ENCODE measurements at places on chromosomes 12 and 14.
A peak's percentile ranks its signal among the peaks of the same experiment; 100 is the strongest.

GRCh38 chr14:100570726-100571454 lies 16.3 kb downstream of the BEGAIN start:
- DNase-seq = no peak

GRCh38 chr14:102056694-102057442 lies 30.0 kb downstream of the HSP90AA1 start:
- DNase-seq = no peak

GRCh38 chr12:89140602-89141238 lies 211.6 kb downstream of the DUSP6 start:
- no peak for DNase-seq

GRCh38 chr12:23281295-23281694 lies 656.3 kb downstream of the ETNK1 start:
- DNase-seq = no peak

GRCh38 chr12:45077251-45077650 lies 26.4 kb upstream of the DBX2 start:
- no peak for DNase-seq

- no peak for DNase-seq
Measured at GRCh38 chr14:92595267-92595666, 81.7 kb downstream of the RIN3 start.

GRCh38 chr12:26338586-26339572 lies 143.5 kb downstream of the SSPN start:
- DNase-seq = no peak

GRCh38 chr14:61940666-61941420 lies 178.6 kb downstream of the SNAPC1 start:
- no peak for DNase-seq

DNA sequence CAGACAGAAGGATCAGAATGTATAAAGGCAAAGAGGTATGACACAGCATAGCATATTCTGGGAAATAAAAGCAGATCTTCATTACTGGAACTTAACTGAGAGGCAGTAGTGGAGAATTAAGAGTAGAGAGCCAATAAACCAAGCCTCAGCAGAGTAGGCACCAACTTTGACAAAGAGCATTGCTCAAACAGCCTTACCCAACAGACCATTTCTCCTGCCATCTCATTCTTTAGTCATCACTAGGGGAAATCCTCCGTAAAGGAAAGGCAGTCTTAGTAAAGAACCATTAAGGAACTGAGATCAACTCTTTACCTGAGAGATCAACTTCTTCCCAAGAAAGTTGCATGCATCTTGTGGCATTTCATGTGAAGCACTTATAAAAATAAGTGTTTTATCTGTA lies 36.6 kb downstream of the SENP1 start:
- DNase-seq = no peak

DNA sequence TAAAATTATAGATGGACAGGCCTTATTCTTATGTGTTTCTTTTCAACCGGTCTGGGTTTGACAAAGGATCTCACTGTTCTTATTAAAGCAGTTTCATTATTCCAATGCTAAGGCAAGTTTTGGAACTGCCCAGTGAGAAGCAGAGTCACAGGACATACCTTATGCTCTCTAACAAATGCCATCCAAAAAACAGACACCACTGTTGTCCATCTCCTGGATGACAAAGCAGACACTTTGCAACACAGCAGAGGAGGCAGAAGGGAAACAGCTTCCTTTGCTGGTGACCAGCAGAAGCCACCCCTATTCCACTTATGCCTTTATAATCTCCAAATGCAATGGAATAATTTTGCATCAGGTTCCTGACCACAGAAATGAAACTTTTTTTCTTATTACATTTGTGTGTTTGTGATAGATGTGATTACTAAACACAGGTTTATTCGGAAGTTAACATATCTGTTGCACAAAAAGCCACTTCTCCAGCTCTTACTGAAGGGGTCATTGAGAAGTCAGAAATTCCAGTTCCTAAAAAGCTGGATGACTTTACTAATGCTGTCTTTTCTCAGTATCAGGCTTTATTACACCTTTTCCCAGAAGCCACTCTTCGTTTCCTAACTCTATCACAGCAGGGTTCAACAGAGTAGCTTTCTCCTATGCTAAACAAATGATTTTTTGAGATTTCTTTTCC lies 115.6 kb downstream of the BTG1 start:
- DNase-seq = no peak

GRCh38 chr12:43789941-43790340 lies 16.2 kb downstream of the TWF1 start:
- no peak for DNase-seq

DNA sequence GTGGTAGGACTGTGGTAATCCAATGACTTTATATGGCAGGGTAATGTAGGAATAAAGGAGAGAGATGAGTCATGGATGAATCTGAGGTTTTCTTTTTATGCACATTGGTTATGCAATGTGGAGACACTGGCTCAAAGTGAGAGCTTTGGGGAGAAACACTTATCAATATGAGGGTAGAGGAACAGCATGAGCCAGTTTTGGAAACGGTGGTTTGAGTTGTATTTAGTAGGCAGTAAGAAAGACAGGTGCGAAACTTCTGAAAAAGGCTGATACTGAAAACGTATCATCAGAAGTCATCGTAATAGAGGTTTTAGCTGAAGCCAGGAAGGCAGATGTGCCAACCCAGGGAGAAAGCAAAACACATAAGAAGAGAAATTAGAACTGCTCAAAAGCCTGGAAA lies 854.8 kb upstream of the SEL1L start:
- no peak for DNase-seq

DNA sequence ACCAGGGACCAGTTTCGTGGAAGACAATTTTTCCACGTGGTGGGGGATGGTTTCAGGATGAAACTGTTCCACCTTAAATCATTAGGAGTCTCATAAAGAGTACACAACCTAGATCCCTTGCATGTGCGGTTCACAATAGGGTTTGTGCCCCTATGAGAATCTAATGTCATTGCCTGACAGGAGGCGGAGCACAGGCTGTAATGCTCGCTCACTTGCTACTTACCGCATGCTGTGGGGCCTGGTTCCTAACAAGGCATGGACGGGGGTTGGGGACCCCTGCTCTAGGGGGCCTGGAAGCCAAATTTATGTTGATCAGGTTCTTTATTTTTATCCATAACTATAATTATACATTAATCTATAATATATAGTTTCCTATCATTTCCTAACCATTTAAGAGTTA lies 315.3 kb downstream of the MED13L start:
- no peak for DNase-seq

DNA sequence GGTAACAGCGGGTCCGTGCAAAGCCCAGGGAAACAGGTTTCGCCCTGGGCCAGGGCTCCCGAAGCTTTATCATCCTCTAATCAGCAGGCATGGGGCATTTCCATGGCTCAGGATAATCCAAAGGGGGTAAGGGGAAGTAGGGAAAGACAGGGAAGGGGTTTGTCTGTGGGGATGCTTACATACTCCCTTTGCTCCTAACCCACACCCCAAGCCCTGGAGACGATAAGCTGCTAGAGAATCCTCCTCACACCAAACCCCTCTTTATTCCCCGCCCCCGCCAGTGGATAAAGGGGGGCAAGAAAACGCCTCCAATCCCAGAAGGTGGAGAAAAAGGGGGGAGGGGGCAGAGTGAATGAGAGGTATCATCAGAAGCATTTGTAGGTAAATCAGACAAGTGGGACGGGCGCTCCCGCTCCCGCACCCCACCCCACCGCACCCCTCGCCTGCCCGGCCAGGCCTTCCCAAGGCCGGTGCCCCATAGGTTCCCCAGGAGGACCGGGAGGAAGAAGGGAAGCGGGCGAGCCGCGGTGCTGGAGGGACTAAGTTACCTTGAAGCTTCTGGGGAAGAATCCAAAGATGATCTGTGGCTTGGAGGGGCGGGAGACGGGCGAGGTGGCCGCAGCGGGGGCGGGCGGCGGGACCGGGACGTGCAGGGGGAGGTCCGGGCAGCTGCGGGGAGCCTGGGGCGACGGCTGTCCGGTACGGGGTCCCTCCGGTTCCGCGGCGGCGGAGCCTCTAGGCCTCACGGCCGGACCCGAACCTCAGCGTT lies 762 bp downstream of the PPP2R5E start:
- DNase-seq = peak; percentile 15

DNA sequence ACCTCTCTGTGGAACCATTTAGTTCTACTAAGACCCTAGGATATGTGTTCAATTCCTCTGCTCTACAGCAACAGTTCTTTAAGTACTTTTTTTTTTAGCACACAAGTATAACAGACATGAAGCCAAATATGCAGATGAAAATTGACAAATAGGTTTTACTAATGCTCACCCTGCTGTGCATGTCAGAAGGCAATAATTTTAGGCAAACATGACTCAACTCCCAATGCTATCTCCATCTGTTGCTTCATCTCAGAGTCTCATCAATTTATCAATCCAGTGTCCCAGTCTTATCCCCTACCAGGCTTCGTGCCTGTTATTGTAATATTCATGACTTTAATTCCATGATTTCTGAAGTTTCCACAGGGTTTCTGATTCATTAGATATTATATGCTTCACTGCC lies 57.7 kb downstream of the DBX2 start:
- no peak for DNase-seq

DNA sequence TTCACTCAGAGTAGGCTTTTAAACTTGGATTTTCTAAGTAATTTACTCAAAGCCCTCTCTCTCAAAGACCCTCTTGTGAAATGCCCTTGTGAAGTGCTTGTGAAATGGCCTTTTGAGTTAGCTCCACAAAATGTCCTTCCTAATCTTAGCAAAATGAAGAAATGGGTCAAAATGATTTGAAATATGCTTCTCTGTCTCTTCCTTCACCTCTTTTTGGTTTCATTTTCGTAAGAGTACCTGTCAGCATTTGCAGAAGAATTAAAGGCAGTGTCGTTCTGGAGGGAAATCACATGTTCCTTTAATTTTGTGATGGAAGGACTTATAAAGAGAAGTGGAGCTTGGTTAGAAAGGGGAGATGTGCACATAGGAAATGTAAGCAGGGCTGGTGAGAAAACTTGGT lies 93.7 kb downstream of the HMGA2 start:
- peak; percentile 6 for DNase-seq

DNA sequence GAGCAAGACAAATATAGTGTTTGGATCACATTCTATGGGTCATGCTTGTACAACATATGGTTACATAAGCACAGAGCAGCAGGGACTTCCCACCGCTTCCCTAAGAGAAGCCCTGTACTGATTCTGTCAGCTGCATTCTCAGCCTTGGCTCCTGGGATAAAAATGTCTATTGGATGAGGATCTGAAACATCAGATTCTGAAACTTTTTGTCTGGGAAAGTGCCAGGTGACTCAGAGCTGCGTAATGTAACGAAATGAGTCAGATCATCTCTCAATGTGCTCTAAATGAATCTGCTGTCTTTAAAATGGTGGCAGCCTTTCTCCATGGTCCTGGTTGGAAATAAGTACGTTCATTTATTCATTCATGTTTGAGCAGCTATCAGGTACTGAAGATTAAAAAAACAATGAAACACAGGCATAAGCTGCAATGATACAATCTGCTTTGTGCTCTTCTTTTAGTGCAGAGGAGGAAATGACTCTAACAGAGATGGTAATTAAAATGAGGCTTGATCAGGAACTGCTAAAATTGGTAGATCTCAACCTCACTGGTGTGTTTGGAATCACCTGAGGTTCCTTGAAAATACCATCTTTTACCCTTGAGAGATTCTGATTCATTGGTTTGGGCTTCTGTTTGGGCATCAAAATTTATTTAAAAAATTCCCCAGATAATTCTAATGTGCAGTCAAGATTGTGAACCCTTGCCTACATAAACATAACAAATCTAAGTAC lies 99.1 kb upstream of the NAP1L1 start:
- DNase-seq = peak; percentile 79

DNA sequence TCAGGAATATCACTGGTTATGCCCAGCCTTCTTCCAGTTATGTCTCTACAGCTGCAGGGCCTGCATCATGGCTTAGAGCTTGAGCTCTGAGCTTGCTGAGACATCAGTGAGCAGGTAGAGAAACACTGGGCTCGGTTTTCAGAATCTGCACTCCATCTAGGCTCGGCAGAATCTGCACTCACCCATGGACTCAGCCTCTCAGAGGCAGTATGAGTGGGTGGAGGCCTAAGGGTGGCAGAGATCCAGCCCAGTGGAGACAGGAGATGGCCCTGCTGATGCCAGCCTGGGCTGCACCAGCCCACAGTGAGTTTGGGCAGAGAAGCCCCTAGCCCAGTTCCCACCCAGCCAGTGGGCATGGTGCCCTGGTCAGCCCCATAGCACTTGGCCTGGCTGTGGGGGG lies 12.8 kb downstream of the KRT80 start:
- no peak for DNase-seq

- DNase-seq = peak; percentile 77
Measured at GRCh38 chr14:24710403-24711112, 76.6 kb upstream of the GZMB start.

- no peak for DNase-seq
Measured at GRCh38 chr12:4991373-4991772, 52.3 kb upstream of the KCNA5 start.

GRCh38 chr12:108491256-108491655 lies 23.8 kb upstream of the FICD start:
- DNase-seq = no peak

DNA sequence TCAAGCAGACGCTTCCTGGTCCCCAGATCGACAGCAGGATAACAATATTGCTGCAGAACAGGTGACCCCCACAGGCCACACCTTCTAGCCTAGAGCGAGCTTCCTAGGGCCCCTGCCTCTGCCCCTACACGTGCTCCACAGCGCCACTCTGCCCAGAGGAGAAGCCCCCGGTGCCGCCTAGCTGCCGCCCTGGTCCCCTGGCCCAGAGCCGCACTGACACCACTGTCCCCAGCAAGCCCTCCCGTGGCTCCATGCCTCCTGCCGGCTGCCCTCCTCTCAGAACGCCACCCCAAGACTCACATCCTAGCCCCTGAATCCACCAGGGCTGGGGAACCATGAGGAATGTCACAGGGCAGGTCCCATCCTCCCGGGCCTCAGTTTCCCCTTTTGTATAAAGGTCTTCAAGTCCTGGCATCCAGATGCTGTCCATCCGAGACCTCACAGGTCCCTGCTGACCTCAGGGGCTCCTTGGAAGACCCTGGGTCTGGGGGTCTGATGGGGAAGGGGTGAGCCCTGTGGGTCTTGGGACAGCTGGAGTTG lies 31.0 kb downstream of the JAG2 start:
- DNase-seq = no peak

- no peak for DNase-seq
Measured at GRCh38 chr12:92519284-92519683, 183.5 kb upstream of the PLEKHG7 start.

DNA sequence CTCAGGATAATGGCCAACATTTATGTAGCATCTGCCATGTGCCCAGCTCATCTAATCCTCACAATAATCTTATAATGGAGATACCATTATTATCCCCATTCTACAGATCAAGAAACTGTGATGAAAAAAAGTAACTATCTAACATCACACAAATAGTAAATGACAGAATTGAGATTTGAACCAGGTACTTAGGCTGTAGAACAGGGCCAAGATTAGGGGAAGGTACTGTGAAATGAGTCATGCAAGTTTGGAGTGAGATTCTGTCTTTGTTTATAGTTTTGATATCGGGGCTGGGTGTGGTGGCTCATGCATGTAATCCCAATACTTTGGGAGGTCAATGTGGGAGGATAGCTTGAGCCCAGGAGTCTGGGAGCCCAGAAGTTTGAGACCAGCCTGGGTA lies 1.3 kb upstream of the GNPTAB start:
- DNase-seq = no peak

GRCh38 chr12:66944365-66944764 lies 265.5 kb upstream of the GRIP1 start:
- no peak for DNase-seq

GRCh38 chr12:49335955-49336644 lies 888 bp downstream of the C1QL4 start:
- DNase-seq = no peak
